ENCODE measurements at places on chromosomes 7 and 10. TPM values are rescaled to one million over a fixed set of nuclear protein-coding genes. Genes with fewer than 3 reads are reported as not detected.

DNA sequence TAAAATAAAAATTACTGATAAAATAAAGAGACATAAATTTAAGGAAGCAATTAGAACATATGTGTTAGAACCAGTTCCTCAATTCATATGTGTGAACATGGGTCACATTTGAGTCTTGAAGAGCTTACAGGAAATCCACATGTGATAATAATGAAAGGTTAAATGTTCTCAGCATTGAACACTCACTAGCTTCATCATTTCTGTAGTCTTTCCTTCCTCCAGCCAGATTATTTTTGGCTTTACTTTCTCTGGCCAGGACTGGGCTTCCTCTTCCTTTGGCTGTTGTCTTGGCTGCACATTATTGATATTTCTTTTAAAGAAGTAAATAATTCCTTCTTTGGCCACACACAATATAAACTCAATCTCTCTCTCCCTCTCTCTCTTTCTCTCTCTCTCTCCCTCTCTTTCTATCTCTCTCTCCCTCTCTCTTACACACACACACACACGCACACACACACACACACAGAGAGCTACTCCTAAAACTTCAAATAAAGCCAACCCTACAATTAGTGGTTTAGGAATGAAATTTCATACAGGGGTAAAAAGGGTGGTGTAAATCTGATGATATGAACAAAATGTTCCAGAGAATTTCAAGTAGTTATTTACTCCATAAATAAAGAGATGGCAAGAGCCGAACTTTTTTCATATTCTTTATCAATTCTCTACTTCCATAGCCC is 171.2 kb downstream of the REEP3 start:
- no peak for DNase-seq

- DNase-seq, result no peak
Observed at GRCh38 chr7:134073276-134073675, 53.9 kb upstream of the LRGUK start.

DNA sequence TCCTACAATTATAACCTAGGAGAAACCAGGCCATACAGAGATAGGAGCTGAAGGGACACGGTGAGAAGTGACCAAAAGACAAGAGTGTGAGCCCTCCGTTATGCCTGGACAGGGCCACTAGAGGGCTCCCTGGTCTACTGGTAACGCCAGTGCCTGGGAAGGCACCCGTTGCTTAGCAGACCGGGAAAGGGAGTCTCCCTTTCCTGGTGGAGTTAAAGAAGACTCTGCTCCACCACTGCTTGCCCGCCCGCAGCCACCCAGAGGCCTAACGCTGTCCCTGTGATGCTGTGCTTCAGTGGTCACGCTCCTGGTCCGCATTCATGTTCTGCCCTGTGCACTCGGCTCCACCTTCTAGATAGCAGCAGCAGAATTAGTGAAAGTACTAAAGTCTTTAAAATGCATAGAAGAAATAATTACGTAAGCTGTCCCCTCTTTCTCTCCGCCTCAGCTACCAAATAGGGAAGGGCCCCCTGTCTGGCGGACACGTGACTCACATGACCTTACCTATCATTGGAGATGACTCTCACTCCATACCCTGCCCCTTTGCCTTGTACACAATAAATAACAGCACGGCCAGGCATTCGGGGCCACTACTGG is 34.8 kb downstream of the GRID2IP start:
- peak; percentile 57 for DNase-seq

- no peak for DNase-seq
Observed at GRCh38 chr10:78846760-78847159, 222.0 kb upstream of the ZMIZ1 start.

DNA sequence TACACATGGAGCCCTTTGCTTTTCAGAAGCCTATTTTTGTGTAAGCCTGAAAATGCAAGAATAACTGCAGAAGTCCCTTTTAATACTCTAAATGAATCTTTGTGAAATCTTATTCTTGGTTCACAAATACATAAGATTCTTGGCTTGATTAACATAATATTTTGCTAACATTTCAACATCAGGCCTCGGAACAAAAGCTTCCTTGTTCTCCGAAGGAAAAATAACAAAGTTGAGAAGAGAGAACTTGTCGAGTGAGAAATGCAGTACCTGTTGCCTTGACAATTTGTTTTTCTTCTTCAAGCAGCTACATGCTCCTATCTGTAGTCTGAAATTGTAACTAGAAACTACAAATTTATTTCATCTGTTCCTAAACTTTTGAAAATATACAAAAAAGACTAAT is 8.5 kb downstream of the NT5C2 start:
- no peak for DNase-seq

GRCh38 chr7:38673795-38674194 is 42.6 kb upstream of the AMPH start:
- DNase-seq, result peak; percentile 11

- peak; percentile 100 for DNase-seq
Observed at GRCh38 chr10:93458821-93459257, 23.3 kb downstream of the MYOF start.

- DNase-seq, result no peak
Observed at GRCh38 chr7:137005873-137006272, 137.4 kb downstream of the CHRM2 start.

- no peak for DNase-seq
Observed at GRCh38 chr7:81788246-81788645, 18.4 kb upstream of the HGF start.

DNA sequence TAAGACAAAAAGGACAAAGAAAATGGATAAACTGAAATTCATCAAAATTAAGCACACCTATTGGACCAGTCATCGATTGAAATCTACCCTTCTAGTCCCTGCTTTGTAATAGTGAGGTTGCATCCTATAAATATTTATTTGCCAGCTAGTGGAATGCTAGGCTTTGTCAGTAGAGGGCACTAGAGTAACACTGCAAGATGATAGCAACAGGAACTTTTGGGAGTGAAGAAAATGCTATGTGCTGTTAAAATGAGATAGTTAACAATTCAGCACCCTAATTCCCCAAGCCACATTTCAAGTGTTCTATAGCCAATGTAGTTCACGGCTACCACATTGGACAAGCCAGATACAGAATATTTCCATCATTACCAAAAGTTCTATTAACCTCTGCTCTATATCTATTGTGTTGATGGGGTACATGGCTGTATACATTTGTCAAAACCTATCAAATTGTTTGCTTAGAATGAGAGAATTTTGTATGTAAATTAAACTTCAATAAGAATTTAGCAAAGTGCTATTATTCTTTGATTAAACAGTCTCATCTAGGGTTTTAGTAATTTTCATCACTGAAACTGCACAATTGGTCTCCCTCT is 69.8 kb downstream of the LSMEM1 start:
- DNase-seq, result peak; percentile 35

GRCh38 chr7:149074116-149074885 is 16.2 kb downstream of the ZNF786 start:
- no peak for DNase-seq

DNA sequence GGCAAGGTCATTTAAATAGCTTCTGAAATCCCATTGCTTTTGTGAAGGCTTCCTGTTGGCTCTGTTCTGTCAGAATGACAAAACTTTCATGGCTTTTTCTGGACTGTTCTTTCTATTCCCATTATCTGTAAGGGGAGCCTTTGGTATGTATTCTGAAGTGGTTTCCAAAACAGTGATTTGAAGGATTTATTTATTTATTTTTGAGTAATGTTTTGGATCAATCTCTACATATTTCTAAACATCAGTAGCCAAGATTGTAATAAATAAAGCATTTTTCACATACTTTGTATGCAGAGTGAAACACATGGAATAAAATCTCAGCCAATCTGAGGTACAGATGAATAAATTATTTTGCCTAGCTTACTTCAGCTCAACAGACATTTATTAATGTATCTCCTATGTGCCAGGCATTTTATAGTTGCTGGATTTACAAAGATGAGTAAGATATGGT is 121.1 kb downstream of the BBS9 start:
- peak; percentile 93 for DNase-seq

DNA sequence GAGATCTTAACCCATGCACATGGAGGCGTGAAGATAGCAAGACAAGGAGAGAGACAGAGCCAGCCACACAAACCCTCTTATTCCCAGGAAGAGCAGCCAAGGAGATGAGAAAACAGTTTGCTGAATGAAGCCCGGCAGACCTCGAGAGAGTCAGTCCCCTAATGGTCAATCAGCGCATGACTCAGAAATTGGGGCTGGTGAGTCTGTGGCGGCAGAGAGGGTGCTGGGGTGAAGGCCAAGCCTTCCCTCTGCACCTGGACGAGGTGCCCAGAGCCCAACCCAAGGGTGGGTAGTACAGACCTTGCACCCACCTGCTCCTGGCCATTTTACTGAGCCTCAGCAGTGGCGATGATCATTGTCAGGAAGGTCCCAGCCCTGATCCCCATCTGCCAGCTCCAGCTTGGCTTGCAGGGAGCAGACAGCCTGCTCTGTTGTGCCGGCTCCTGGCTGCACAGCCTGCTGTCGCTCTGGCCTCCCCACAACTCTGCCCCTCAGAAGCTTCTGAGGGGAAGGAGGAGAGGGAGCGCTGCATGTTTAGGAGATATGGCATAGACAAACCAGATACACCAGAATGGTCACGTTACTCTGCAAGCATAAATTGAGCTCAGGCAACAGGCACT is 256.6 kb downstream of the RPS24 start:
- no peak for DNase-seq

GRCh38 chr7:80806663-80807062 is 112.2 kb downstream of the SEMA3C start:
- DNase-seq, result peak; percentile 52

Gene PRR15
- total RNA-seq, result 7.2 TPM

Gene GIMAP7
- not detected for total RNA-seq

Gene CALHM2
- 1.2 TPM for total RNA-seq

Gene MSMB
- not detected for total RNA-seq

Gene TBXAS1
- total RNA-seq, result 1.1 TPM
